ENCODE measurements at places on chromosomes 6 and 20.

DNA sequence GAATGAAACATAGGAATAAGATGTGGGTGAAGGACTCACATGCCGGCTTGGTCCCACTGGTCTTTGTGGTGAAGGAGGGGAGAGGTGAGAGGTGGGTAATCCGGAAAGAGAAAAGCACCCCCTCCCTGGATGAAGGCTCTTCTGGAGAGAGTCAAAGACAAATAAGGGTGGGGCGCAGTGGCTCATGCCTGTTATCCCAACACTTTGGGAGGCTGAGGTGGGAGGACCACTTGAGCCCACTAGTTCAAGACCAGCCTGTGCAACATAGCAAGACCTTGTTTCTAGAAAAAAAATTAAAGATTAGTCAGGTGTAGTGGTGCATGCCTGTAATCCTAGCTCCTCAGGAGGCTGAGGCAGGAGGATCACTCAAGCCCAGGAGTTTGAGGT is 3.1 kb downstream of the LTB start:
- H3K4me3 ChIP-seq: peak overlapping the region; percentile 98
- peak overlapping the region; percentile 82 for H3K27ac ChIP-seq
- peaks cover 77% of the 10 kb centered on the region for H3K36me3 ChIP-seq
- no peak for DNase-seq
- H3K27me3 ChIP-seq: no peaks in the 10 kb centered on the region

- no peaks in the 10 kb centered on the region for H3K4me1 ChIP-seq
- H3K36me3 ChIP-seq: no peaks in the 10 kb centered on the region
- no peak overlapping the region for H3K27ac ChIP-seq
- H3K4me3 ChIP-seq: no peak overlapping the region
Observed at GRCh38 chr6:166853371-166854325, 102.7 kb downstream of the RNASET2 start.

GRCh38 chr6:169724494-169725124 is at the start of gene PHF10:
Gene PHF10, minus strand, starts transcription at chr6:169724500. Its CDS starts 569 bp downstream, at chr6:169723931.
- H3K27ac ChIP-seq: peak within 1 kb of the TSS; percentile 93
- DNase-seq: peak; percentile 57
- peak within 1 kb of the TSS; percentile 86 for H3K4me3 ChIP-seq
- peaks cover 6% of the 10 kb centered on the region for H3K27me3 ChIP-seq
- H3K36me3 ChIP-seq: peaks cover 15% of the 10 kb centered on the region

DNA sequence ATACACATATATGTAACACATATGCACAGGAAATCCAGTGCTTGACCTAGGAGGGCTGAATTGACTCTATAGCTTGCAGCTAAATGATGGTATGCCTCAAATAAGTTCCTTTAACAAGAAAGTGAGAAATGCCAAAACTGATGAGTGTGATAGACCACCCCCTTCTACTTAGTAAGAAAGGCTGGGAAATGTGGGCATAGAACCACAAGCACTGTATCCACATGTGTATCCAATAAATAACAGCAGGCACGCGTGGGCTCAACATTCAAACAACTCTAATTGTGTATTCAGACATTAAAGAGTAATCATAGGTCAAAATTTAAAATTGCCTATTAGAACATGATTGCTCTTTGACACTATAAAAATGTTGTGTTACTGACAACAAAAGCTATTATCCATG is 54.1 kb downstream of the FAM83B start:
- H3K27me3 ChIP-seq: no peaks in the 10 kb centered on the region
- no peak overlapping the region for H3K4me3 ChIP-seq
- no peaks in the 10 kb centered on the region for H3K36me3 ChIP-seq
- H3K4me1 ChIP-seq: no peaks in the 10 kb centered on the region
- H3K27ac ChIP-seq: no peak overlapping the region
- DNase-seq: no peak

DNA sequence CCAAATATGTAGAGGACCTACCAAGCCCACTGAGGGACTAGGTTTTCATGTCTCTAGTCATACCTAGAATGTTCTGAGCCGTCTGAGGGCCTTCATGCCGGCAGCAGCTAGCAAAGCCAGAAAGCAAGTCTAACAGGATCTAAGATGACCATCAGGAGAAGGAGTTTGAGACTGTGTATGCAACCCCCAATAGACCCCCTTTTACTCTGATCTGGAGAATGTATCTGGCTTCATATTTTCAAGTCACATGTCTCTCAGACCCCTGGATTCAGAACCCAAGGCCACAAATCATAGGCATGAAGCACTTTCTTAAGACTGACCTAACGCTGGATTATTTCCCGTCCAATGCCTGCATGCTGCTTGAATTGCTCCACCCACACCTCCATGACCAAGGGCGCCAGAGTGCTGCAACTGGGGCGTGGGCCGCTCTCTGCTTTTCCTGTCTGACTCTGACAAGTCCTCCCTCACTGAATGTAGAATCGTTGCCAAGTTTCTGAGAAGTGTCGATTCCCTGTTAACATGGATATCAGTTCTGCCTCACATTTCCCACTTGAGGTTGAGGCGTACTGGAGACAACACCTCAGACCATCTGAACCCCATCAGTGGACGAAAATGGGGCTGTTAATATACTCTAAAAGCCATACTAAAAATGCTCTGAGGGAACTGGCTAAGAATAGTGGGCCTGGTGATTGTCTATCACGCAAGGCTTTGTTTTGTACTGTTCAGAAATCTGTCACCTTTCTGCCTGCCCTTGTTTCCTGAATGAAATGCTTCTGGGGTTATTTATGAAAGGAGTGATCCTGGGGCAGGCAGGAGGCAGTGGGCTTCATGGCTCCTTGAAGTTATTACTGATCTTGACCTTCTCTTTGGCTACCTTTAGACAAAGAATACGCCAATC is 23.9 kb upstream of the ASXL1 start:
- peaks cover 33% of the 10 kb centered on the region for H3K4me1 ChIP-seq
- DNase-seq: peak; percentile 41
- H3K27ac ChIP-seq: peak overlapping the region; percentile 83
- no peaks in the 10 kb centered on the region for H3K27me3 ChIP-seq
- H3K4me3 ChIP-seq: peak overlapping the region; percentile 34

- H3K27me3 ChIP-seq: no peaks in the 10 kb centered on the region
- H3K4me1 ChIP-seq: no peaks in the 10 kb centered on the region
- H3K4me3 ChIP-seq: no peak overlapping the region
- peaks cover 2% of the 10 kb centered on the region for H3K36me3 ChIP-seq
- H3K27ac ChIP-seq: no peak overlapping the region
Observed at GRCh38 chr6:167870321-167870720, 43.6 kb downstream of the AFDN start.

DNA sequence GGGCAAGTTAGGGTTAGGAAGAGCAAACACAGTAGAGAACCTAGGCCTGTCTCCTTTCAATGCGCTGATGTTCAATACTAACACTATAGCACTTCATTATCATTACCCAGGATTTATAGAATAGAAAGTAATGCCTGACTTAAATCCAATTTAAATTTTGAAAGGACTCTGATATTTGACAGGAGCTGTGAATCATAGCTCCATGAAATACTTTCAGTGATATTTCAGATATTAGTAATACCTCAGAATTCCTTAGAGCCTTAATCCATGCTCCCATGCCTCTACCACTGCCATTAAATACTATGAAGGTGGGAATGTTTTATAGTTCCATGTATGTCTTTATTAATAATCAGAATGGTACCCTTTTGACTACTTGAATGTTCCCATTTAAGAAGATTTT is 530.2 kb downstream of the BCKDHB start:
- DNase-seq: no peak
- no peak overlapping the region for H3K27ac ChIP-seq
- no peak overlapping the region for H3K4me3 ChIP-seq
- no peaks in the 10 kb centered on the region for H3K4me1 ChIP-seq

GRCh38 chr20:22353586-22353985 is 230.8 kb downstream of the FOXA2 start:
- H3K4me1 ChIP-seq: no peaks in the 10 kb centered on the region
- no peaks in the 10 kb centered on the region for H3K36me3 ChIP-seq
- H3K27me3 ChIP-seq: no peaks in the 10 kb centered on the region
- H3K27ac ChIP-seq: no peak overlapping the region
- H3K4me3 ChIP-seq: no peak overlapping the region

- no peak overlapping the region for H3K4me3 ChIP-seq
- H3K4me1 ChIP-seq: no peaks in the 10 kb centered on the region
- DNase-seq: no peak
Observed at GRCh38 chr20:44279228-44279627, 31.8 kb downstream of the FITM2 start.

DNA sequence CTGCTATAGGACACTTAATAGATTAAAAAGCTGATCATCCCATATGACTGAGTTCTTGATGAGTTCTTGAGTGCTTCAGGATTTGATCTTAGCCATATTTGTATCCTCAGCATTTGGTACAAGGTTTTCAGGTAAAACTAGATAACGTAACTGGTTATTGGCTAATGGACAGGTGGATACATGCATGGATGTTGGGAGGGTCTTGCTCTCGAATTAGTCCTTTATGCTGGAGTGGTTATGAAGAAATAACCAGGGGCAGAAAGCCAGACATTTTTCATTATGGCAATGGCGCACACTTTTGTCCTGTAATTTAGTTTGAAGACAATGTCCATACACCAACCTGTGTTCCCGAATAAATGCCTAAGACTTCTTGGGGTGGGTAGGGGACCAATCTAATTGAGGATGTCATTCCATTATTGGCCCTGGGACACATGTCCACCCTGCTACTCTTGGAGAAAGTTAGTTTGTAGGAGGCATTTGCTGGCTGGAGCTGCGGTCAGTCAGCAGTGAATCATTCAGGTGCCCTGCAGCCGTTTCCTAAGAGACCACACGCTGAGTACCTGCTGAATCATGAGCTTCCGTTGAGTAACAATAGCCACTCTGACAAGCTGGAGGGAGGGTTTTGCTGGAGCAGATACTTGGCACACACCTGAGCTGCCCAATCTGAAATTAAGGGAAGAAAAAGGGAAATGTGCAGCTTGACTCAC is 194.4 kb downstream of the FOXA2 start:
- H3K27ac ChIP-seq: no peak overlapping the region
- DNase-seq: no peak
- H3K4me3 ChIP-seq: no peak overlapping the region
- peaks cover 2% of the 10 kb centered on the region for H3K27me3 ChIP-seq

DNA sequence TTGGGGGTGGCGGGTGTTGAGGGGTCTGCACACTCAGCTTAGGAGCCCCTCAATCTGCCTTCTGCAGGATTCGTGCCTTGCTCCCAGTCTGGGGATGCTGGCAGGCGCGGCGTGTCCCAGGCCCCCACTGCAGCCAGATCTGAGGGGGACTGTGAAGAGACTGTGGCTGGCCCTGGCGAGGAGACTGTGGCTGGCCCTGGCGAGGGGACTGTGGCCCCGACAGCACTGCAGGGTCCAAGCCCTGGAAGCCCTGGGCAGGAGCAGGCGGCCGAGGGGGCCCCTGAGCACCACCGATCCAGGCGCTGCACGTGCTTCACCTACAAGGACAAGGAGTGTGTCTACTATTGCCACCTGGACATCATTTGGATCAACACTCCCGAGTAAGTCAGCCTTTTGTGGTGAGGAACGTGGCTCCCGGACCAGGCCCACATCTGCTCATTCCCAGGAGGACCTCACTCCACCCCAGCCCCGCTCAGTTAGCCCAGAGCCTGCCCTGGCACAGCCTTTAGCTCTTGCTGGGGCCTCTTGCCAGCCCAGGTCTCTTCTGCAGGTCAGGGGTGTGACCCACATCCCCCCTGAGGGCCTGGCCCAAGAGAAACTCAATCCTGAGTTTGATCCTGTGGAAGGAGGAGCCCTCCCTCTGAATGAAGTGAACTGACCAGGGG is 1.1 kb downstream of the EDN3 start:
- H3K36me3 ChIP-seq: no peaks in the 10 kb centered on the region
- H3K27me3 ChIP-seq: peaks cover 76% of the 10 kb centered on the region
- no peak for DNase-seq
- H3K4me3 ChIP-seq: no peak overlapping the region
- H3K27ac ChIP-seq: no peak overlapping the region
- H3K4me1 ChIP-seq: peaks cover 7% of the 10 kb centered on the region

- DNase-seq: no peak
- no peaks in the 10 kb centered on the region for H3K36me3 ChIP-seq
- peaks cover 12% of the 10 kb centered on the region for H3K27me3 ChIP-seq
- no peak overlapping the region for H3K27ac ChIP-seq
- H3K4me3 ChIP-seq: no peak overlapping the region
- peaks cover 2% of the 10 kb centered on the region for H3K4me1 ChIP-seq
Observed at GRCh38 chr6:39280247-39280731, 33.9 kb downstream of the KCNK17 start.

DNA sequence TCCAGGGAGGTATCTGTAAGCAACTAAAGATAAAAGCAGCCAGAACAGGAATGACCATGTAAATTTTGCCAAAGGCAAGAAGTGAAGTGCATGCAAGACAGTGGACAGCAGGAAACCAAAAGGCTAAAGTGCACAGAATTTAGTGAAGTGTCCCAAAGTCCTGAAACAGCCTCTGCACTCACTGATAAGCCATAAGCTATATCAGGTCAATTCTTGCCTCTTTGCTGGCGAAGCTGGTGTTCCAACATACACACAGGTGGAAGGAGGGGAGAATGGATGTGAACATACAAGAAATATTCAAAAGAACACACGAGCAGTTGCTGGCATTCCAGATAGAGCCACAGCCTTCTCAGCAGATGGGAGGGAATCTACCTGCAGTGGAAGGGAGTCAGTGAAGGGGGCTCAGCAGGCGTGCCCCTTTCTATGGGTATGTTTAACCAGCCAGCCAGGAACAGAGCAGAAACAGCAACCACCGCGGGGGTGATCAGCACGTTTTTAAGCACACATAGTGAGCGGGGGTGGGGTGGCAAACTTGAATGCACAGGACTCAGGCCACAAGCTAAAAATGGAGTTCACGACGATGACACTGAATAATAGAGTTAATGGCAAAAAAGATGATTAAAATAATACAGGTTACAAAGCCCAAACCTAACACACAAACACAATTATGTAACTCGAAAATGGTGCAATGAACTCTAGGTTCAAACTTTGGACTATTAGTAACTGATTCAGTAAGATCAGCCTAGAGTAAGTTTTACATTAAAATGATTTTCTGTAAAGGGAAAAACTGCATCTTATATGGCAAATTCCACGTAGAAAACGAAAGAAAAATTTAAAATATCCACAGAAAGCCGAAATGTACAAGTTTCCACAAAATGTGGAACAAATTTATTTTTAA is 1.2 kb downstream of the ECI2 start:
- H3K4me1 ChIP-seq: peaks cover 26% of the 10 kb centered on the region
- DNase-seq: peak; percentile 57
- peak overlapping the region; percentile 84 for H3K4me3 ChIP-seq
- H3K27me3 ChIP-seq: no peaks in the 10 kb centered on the region

DNA sequence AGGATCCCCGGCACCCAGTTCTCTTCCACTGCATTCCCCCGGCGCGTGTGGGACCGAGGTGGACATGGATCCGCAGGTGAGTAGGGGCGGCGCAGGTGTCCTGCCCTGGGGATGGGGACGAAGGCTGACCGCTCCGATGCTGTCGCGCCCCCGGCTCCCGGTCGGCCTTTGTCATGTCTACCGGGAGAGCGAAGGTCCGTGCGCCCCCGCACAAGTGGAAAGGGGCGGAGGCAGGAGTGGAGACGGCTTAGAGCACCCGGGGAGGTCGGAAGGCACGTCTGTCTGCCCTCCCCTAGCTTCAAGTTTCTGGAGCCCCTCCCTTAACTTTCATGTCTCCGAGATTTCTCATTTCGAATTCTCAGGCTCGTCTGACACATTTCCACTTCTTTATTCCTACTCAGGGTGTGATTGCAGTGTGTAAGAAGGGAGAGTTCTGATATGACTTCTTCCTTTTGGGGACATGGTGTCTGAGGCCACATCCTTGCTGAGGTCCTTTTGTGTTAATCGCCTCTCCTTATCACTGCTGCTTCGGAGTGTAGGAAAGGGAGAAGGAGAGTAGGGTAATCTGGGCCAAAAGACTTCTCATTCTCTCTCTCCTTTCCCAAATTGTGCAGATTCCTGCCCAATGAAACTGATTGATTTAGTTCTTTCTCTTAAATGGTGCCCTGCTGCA is 435 bp downstream of the KIFC1 start:
- peak; percentile 50 for DNase-seq
- H3K36me3 ChIP-seq: peaks cover 41% of the 10 kb centered on the region
- H3K27me3 ChIP-seq: peaks cover 2% of the 10 kb centered on the region
